Nucleus accumbens (tissue), 56 donors: ENCODE measurements at places on chromosomes 5 and 9.
A peak's percentile ranks its signal among the peaks of the same experiment; 100 is the strongest.

DNA sequence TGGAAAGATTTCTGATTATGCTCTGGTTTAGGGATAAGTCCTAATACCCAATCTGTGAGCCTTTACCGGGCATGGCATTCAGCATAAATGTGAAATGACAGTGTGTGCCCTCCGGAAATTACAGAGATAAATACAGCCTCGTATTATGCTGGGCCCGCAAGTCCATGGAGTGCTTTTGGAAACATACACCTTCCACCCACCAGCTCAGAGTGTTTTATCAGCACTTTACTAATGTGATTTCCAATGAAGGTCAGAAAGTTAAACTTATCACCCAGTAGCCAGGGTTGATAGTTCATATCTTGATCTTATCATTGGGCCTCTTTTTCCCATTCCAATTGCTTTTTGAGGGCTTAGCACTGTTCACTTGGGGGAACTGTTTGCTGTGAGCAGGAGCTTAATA lies 94.8 kb downstream of the SGCD start:
- DNase-seq = no peak

GRCh38 chr9:136902259-136902821 lies 16.0 kb downstream of the TRAF2 start:
- DNase-seq = no peak

DNA sequence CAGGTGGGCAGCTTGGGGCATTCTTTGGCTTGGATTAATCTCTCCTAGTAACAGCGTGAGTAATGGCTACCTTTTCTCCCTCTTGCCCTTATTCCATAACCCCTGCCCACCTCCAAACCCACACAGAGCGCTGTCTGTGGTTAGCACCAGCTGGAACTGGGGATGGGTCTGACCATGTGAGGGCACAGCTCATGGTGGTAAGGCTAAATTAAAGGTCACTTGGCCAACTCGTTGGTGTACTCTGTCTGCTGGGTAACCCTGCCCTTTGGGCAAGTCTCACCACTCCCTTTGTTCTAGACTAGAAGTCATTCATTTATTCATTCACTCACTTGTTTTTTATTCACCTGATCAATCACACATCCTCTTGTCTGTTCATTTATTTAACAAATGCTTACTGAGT lies 27.8 kb downstream of the PPARGC1B start:
- DNase-seq = no peak

DNA sequence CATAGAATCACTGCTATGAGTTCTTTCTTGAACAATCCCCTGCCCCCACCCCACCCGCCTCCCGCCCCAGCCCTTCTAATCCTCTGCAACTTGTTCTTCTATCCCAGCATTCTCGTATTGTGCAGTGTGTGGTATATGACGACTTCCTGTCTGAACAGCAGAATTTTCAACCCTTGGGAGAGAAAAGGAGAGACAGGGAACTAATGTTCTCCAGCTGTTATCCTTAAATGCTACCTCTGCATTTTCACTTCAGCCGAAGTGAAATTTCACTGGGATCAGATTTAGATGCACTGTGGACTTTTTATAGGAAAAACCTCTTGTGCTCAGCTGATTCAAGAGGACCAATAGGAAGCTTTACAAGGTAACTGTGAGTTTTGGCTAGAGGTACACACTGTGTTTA lies 2.2 kb downstream of the FBXL7 start:
- no peak for DNase-seq

GRCh38 chr9:111056538-111056937 lies 18.3 kb upstream of the LPAR1 start:
- DNase-seq = no peak

- no peak for DNase-seq
Observed at GRCh38 chr9:130483371-130483971, 38.7 kb downstream of the ASS1 start.

GRCh38 chr5:9454012-9454481 lies 91.8 kb downstream of the SEMA5A start:
- no peak for DNase-seq

- DNase-seq = peak; percentile 89
Observed at GRCh38 chr5:43191740-43192557, at the start of gene NIM1K. Gene NIM1K (plus strand): TSS chr5:43192225. CDS start chr5:43245776, 53,551 bp downstream.

- DNase-seq = no peak
Observed at GRCh38 chr9:134136118-134136995, 475 bp downstream of the WDR5 start.

GRCh38 chr9:100730086-100730485 lies 152.2 kb downstream of the CAVIN4 start:
- no peak for DNase-seq

GRCh38 chr5:179759581-179760551 lies 27.2 kb downstream of the MAML1 start:
- DNase-seq = no peak

- no peak for DNase-seq
Observed at GRCh38 chr9:3330792-3331420, 194.9 kb downstream of the RFX3 start.

DNA sequence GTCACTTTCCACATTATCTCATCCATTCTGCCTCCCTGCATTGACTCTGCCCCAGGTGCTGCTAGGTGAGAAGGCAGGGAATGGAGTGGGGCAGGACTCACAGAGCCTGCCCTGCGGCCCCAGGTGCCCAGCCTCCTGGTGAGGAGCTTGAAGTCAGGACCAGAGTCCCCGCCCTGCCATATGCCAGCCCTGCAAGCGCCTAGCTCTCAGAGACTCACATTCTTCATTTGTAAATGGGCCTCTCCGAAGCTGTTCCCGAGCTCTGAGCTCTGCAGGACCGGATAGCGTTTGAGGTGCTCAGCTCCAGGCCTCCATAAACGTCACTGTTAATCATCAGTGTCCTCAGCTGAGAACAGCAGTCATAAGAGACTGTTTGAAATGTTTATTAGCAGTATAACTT lies 75.1 kb upstream of the STXBP1 start:
- no peak for DNase-seq

- DNase-seq = peak; percentile 15
Observed at GRCh38 chr9:19782005-19782404, 6.8 kb downstream of the SLC24A2 start.

DNA sequence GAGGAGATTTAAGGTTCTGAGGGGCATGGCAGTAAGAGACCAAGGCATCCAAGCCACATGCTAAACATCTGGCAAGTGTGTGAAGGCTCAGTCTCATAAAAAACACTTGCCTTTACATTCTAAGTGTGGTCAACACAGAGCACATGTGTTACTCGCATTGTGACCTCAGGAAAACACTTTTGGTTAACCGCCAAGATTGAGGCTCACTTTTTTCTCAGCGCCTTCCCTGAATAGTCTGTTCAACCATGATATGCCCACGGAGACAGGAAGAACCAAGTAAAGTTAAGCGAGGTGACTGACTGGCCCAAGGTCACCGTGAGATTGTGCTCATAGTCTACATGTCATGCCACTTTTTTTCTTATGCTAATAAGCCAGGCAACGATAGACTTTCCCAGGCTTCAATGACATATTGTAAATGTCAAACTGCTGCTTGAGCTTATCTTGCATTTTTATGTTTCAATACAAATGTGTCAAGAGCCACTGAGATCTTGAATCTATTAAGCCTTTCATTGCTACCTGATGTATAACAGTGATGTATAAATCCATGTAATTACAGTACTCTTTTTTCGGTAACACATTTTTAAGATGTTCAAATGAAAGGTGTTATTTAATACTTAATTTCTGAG lies 21.1 kb upstream of the IL9 start:
- DNase-seq = no peak

DNA sequence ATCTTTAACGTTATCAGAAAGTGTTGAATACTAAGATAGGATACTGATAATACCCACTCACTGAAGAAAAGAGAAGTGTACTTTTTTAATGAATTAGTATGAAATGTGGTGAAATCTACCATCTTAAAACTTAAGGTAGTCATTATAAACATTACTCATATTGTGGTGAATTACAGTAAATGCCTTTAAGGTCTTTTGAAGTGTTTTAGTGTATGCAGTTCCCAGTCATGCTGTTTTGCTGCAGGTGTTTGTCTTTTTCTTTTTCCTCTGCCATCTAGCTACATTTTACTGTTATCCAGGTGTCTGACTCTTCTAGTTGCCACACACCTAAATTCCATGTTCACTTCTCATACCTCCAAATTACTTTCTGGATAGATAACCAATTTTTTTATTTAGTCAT lies 72.6 kb downstream of the ERMP1 start:
- no peak for DNase-seq

DNA sequence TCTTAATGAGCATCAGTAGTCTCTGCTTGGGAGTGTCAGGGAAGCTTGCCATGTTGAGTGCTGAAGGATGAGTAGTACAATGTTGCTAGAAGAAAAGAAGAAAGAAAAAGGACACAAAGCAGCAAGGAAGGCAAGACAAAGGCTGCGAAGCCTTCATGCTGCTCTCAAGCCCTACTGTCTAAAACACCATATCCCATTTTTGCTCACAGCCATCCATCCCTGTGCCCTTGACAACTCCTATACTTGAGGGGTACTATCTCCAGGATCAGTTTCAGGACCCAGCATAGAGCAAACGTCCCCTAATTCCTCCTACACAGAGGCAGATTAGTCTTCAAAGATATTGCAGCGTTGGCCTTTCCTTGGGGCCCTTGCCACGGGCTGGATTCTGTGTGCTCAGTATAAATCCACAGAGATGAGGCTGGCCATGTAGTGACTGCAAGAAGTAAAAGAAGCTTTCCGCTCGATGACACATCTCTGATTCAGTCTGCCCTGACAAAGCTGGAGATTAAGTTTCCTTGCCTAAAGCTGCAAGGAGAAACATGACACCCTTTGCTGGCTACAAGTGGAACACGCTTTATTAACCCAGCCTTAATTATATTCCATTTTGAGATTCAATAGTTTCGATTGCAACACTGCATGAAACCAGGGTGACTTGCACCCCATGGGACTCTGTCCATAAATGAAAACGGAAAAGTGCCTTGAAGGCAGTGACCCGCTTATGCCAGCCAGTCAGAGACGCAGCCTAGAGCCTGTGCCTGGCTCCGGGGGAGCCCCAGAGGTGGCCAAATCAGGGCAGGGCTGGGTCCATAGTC lies 304.6 kb downstream of the ACTL7B start:
- DNase-seq = no peak

GRCh38 chr5:154630410-154630809 lies 124.8 kb upstream of the LARP1 start:
- no peak for DNase-seq

GRCh38 chr9:109440797-109441287 lies 57.3 kb downstream of the PTPN3 start:
- peak; percentile 30 for DNase-seq

- DNase-seq = no peak
Observed at GRCh38 chr5:158384535-158385481, 525.9 kb upstream of the CLINT1 start.

DNA sequence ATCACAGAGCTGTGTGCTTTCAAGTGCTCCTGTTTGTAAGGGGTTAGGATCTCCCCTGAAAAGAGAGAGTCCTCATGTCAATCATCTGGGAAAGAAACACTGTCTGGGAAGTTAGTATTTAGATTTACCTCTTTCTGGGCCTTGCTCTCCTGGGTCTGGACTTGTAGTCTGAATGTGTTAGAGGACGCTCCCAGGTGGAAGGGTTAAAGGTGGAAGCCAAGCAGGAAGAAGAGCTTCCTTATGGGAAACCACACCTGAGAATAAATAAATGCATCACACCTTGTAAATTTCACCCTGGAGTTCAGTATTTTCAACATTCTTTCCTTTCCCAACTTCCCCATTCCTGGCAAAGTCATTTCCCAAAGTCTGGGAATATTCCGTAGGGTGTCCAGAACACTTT lies 1.3 kb downstream of the PLGRKT start:
- DNase-seq = no peak

GRCh38 chr5:24163091-24163490 lies 481.7 kb downstream of the CDH10 start:
- DNase-seq = no peak

- no peak for DNase-seq
Observed at GRCh38 chr9:8632493-8632892, 832.9 kb upstream of the DMAC1 start.

GRCh38 chr5:176797456-176798050 lies 12.8 kb upstream of the UNC5A start:
- no peak for DNase-seq

GRCh38 chr9:136327304-136327974 lies at the start of gene GPSM1:
Gene GPSM1 (plus strand): TSS chr9:136327539. CDS start chr9:136327696, 157 bp downstream.
- DNase-seq = no peak

GRCh38 chr5:137487600-137487999 lies 11.5 kb downstream of the SPOCK1 start:
- peak; percentile 29 for DNase-seq

DNA sequence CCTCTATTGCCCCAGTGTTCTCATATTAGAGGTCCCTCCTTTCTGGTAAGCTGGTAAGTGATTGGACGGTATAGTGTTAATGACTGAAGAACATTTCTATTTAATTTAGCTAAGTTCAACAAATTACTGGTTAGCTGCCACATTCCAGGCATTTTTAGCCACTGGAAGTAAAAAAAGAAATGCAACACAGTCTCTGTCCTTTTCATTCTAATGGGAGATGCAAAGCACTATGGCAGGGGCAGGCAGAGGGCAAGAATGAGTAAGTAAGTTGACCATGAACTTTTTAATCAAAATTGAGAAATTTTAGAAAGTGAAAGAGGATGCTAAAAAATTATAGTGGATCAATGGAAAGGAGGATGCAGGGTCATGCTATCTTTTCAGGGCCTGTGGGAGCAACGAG lies 137.4 kb downstream of the GPBP1 start:
- no peak for DNase-seq

- no peak for DNase-seq
Observed at GRCh38 chr5:83007755-83008154, 69.4 kb downstream of the TMEM167A start.
